ENCODE measurements at places on chromosomes 13 and 19.
A peak's percentile ranks its signal among the peaks of the same experiment; 100 is the strongest.

- no peak for DNase-seq
These were observed 14.0 kb downstream of the KLK4 start for GRCh38 chr19:50897191-50897607.

GRCh38 chr13:41389580-41389979 lies 67.8 kb upstream of the RGCC start:
- no peak for DNase-seq

GRCh38 chr19:29694669-29695627 lies 20.1 kb downstream of the C19orf12 start:
- peak; percentile 90 for DNase-seq

- DNase-seq = no peak
These were observed 63.4 kb upstream of the DIAPH3 start for GRCh38 chr13:60227158-60227557.

GRCh38 chr13:113551081-113552000 lies 33.2 kb upstream of the TFDP1 start:
- peak; percentile 33 for DNase-seq

GRCh38 chr13:22451327-22451741 lies 729.4 kb upstream of the SGCG start:
- no peak for DNase-seq

GRCh38 chr19:18294467-18294864 lies 13.0 kb upstream of the JUND start:
- DNase-seq = peak; percentile 93

DNA sequence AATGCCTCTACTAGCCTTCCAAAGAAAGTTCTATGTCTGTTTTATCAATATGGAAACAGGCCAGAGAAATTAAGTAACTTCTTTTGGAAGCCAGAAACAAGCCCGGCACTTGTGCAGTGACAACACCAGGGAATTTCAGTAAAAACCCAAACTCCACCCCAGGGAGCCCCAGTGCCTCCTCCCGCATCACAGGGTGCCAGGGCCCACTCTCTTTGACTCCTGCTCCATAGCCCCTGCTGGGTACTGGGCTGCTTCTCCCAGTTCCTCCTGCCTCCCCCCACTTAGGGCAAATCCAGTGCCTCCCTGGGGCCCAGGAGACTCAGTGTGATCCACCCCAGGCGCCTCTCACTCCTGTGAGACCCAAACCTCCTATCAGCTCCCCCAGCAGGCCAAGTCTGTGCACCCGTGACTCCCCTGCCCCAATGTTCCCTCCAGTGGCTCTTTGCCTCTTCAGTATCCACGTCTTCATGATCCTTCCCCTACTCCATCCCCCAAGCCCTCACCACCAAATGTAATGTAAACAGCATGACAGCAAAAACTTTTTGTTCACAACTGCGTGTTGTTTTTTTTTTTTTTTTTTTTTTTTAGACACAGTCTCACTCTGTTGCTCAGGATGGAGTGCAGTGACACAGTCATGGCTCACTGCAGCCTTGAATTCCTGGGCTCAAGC lies 2.3 kb upstream of the FFAR3 start:
- peak; percentile 13 for DNase-seq

DNA sequence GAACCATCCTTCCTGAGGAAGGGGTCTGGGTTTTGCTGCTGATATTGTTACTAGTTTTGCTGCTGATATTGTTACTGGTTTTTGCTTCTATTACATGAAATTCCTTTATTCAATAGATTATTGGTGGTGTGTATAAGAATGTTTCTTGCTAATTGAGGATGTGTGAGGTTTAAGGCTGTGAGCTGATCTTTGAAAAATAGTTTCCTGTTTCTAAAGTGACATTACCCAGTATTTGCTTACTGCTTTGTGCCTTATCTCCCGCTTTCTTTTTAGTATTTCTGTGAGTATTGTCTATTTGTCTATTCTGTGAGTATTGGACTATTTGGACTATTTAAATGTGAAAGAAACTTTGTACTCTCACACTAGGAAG lies 38.2 kb upstream of the C1QTNF9 start:
- DNase-seq = no peak
